ENCODE measurements at places on chromosomes 6 and 20.

DNA sequence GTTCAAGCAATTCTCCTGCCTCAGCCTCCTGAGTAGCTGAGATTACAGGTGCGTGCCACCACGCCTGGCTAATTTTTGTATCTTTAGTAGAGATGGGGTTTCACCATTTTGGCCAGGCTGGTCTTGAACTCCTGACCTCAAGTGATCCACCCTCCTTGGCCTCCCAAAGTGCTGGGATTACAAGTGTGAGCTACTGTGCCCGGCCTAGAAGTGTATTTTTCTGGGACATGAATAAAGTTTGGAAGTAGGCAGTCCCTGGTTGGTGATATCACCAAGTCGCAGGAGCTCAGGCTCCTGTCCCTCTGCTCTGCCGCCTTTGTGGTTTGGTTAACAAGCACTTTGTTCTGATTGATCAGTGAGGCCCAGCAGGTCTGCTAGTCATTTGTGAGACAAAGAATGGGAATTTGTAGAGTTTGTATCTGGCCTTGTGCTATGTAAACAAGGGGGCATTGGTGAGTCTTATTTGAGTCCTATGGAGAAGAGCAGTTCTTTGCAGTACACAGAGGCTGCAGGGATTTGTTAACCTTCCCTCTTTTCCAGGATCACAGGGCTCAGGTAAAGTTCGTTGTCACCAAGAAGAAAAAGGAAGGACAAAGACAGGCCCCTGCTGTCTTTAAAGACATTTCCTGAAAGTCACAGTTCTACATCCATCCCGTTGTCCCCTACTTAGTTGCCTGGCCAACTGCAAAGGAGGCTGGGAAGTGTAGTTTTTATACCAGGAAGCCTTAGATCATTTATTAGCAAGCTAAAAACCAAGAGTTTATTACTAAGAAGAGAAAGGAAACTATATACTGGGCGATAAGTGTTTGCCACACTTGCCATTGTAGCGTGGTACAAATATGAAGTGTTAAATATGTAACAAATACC, 13.1 kb downstream of the MTHFD1L start:
- DNase-seq: no peak

- peak; percentile 96 for DNase-seq
Observed at GRCh38 chr6:169751242-169752073, at the start of the genes DYNLT2 and ERMARD. DYNLT2 (minus strand) TSS chr6:169751572; CDS start chr6:169751458, 114 bp downstream. ERMARD (plus strand) TSS chr6:169751622; CDS start chr6:169751658, 36 bp downstream.

- DNase-seq: peak; percentile 19
Observed at GRCh38 chr6:32692019-32692418, 25.6 kb upstream of the HLA-DQB1 start.

DNA sequence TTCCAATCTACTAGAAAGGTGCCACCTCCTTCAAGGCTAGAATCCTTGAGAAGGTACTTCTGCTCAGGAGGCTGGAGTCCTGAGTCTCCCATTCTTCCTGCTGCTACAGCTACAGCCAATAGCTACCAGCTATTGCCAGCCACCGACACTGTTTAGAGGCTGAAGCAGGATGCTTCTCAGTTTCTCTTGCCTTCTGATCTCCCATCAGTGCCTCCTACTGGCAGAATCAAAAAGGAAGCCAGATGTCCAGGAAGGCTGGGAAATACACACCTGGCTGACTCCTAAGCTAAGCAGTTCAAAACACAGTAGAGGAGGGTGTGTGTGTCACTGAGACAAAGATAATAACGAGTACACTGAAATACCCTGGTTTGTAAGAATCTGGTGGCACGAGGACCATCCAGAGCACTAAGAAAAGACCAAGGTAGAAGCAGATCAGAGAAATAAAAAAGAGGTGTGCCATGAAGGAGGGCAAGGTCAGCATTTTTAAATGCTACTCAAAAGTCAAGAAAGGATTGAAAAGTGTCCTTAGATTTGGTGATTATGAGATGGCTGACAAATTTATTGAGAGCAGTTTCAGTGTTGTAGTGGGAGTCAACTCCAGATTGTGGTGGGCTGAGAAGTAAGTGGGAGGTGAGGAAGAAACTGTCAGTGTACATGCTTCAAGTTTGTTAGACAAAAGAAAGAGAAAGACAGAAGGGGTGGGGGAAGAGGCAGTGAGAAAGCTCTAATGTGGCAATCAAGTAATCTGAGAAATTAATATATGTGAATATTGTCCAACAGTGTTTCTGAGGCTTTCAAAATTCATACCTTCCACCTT, 2.3 kb upstream of the HLA-DMA start:
- no peak for DNase-seq

- DNase-seq: peak; percentile 60
Observed at GRCh38 chr6:137094411-137095008, 49.7 kb upstream of the IL20RA start.

DNA sequence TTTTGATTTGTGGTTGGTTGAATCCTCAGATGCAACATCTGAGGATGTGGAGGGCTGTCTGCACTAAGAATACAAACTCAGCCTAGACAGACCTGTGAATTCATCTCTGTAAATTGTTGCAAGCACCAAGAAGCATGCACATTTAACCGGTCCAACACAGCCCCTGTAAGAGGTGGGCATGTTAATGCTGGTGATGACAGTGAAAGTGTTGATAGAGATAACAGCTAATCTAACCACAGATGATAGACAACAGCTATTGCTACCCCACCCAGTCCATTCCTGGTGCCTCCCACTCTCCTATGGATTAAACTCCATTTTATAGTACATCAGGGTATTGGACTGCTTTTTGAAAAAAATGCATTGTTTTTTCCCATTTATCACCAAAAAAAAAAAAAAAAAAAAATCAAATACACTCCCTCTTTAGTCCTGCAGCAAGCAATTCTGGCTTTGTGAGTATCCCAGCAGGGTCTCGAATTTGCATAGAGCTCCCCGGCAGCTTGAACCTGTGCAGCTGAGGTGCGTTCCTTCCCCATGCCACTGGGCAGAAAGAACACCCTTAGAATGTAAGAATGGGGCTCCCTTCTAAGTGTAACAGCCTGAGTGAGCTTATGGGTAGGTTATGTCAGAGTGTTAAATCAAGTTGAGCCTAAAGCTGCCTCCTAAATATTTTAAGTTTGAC, 270.9 kb upstream of the JARID2 start:
- DNase-seq: no peak

DNA sequence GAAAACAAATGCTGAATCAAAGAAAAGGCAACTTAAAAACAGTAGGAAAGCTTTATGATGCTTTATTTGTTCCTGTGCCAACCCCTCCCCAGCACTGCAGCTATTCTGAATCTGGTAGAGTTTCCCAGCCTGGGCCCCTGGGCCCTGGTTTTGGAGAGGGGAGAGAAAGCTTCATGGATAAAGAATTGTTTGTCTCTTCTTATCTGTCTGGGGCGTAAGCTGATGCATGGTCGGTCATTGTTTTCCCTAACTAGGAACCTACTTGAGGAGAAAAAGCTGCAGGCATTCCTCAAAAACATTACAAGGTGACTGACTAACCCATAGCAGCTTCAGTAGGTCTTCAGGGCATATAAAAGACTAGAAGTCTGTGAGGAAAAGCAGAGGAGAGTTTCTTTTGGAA, 758.1 kb upstream of the EPHA7 start:
- DNase-seq: no peak

DNA sequence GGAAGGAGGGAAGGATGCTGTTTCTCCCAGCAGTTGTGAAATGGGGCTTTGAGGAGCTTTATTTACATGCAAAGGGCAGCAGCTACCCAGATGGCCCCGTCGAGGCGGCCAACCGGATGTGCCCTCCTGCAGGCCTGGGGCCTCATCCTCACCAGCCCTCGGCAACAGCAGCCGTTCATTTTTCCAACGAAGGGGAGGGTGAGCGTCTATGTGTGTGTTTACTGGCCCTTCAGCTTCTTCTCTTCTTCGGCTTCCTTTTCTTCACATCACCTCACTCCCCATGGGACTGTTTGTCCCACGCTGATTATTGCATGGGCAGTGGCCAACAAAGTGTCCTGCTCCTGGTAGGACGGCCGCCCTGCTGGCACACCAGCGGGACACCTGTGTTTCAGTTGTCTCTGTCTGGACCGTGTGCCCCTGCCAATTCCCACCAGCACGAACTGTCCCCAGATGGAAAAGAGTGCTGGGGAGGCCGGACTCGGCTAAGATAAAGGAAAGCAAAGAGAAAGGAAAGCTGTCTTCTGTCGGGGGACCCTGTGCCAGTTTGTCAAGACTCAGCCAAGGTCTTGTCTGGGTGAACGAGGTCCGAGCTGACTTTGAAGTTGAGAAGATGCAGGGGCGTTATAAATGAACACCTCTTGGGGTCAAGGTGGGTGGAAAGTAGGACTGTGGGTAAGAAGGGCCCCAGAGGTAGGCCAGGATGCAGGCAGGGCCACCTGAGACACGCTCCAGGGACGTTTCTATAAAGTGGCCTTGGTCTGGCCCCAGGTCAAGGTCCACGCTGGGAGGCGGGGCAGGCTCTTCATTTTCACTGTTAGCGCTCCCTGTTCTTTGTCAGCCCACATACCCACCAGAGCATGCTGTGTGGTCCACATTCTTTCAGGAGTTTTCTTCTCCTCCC, 57.0 kb downstream of the FAM50B start:
- no peak for DNase-seq
